ENCODE measurements at places on chromosomes 6 and 20.

- no peak for DNase-seq
Observed at GRCh38 chr6:123909989-123910388, 106.3 kb downstream of the NKAIN2 start.

- DNase-seq = peak; percentile 37
Observed at GRCh38 chr20:62704341-62704948, 4.2 kb upstream of the NTSR1 start.

GRCh38 chr6:3045369-3045768 lies 22.9 kb upstream of the RIPK1 start:
- no peak for DNase-seq

DNA sequence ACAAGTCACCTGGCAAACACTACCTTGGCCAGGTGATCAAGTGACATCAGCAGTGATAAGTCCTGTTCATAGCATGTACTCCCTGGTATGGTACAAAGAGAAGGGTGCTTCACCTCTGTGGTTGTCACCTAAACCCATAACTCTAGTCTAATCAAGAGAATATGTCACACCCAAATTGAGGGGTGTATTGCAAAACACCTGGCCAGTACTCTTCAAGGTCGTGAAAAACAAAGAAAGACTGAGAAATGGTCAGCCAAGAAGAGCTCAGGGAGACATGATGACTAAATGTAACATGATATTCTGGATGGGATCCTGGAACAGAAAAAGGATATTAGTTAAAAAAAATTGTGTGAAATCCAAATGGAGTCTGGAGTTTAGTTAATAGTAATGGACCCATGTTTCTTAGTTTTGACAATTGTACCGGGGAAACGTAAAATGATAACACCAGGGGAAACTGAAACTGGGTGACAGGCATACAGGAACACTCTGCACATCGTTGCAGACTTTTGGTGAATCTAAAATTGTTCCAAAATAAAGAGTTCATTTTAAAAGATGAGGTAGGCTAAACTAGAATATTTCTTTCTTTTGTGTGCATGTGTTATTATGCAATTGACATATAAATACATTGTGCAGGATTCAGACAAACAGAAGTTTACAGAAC lies 262.0 kb downstream of the CDC5L start:
- DNase-seq = no peak

DNA sequence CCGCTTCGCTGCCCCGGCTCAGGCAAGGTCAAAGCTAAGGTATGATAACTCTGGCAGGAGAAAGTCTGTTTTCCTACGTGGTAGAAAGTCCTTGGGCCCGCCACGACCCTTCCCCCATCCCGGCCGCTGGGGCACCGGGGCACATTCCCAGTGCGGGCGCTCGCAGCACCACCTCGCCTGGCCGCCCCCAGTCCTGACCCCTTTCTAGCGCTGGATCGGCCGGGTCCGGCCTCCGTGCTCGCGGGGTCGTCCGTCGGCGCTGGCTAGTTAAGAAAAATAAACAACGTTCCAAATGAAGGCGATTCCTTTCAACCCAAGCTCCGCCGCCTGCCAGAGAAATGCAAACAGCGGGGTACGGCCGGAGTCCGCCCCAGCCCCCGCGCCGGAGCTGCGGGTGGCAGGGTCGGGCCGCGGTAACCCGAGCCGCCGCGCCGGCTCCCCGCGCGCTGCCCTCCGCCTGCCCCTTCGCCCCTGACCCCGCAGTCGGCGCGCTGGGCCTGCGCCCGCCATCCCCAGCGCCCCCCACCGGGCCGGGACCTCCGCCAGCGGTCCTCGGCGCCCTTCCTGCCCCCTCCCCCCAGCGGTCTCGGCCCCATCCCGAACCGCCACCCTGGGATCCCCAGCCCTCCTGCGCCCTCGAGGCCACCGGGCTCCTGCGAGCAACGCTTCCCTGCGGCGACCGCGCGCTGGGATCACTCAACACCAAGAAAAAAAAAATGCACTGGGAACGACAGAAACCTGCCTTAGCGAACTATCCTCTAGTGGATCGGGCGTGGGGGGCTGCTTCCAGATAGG lies 37.6 kb downstream of the NCR2 start:
- DNase-seq = no peak

DNA sequence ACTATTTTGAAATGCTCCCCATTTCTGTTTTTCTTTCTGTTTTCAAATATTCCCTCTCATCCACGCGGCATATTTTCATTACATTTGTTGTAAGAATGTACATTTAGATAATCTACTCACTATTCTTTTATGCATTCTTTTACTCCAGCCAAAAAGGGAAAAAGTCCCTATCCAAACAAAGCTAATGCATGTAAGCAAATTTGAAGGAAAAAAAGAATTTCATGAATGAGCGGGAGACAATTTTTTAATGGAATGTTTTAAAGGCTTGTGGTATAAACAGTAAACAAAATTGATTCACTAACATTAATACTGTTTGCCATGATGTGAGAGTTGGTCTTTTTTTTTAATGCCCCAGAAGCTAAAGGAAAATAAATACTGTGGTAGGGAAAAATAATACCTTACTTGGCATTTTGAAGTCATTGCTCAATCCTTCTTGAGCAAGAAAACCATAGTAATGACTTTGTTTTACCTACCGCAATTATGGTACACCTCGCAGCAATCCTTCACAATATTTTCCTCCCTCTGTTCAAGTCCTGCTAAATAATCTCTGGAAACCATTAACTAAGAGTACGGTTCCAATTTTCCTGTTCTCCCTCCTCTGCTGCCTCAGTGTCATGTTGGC lies 79.0 kb downstream of the BACH2 start:
- DNase-seq = no peak

DNA sequence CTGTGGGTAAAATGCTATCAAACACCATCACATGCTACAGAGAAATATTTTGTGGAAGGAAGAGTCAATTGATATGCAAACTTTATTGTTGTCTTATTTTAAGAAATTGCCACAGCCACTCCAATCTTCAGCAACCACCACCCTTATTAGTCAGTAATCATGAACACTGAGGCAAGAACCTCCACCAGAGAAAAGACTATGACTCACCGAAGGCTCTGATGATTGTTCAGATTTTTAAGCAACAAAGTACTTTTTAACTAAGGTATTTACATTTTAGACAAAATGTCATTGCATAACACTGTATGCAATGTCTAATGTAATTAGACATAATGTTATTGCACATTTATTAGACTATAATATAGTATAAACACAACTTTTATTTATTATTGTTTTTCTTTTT lies 26.2 kb upstream of the MMP24 start:
- DNase-seq = no peak

DNA sequence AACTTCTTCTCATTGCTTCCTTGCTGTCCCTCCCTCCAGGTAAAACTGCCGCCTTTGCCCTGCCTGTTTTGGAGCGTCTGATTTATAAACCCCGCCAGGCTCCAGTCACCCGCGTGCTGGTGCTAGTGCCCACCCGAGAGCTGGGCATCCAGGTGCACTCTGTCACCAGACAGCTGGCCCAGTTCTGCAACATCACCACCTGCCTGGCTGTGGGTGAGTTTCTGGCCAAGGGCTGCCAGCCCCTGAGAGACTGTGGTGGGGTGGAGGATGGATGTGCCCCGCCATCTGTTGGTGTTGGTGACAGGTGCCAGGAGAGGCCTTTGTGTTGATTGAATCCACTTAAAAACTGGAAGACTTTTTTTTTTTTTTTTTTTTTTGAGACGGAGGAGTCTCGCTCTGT lies 9.5 kb downstream of the DDX27 start:
- DNase-seq = peak; percentile 54

- no peak for DNase-seq
Observed at GRCh38 chr20:53369871-53370270, 223.8 kb downstream of the ZNF217 start.

- no peak for DNase-seq
Observed at GRCh38 chr6:35092362-35093117, 48.6 kb downstream of the TCP11 start.

GRCh38 chr20:44615169-44615791 lies 32.9 kb downstream of the PKIG start:
- DNase-seq = no peak

DNA sequence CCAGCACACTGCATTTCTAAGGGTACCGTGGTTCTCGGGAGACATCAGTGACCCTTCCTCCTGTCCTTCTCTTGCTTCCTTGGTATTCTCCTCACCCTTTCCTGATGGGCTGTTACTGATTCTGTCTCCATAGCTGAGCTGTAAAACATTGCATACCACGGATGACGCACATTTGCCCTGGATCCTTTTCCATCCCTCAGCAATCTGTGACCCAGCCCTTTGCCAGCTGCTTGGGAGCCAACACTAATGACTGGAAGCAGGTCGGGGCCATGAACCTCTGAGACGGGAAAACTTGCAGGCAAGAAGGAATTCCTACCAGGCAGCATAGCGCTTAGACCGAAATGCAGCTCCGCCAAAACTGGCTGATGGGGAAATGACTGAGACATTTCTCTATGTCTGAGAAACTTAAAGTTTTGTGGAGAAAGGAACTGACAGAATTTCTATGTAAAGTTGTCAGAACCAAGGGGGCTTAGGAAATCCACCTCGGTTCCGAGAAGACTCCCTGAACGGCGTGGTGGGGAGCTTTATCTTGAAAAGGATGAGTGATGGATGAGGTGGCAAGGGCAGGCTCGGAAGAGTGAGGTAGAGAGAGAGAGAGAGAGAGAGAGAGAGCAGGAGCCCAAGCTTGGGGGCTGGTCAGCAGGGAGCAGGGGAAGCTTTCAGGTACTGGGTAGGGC lies 19.2 kb downstream of the TUBB2B start:
- DNase-seq = peak; percentile 55

GRCh38 chr6:148379481-148379880 lies 36.8 kb downstream of the SASH1 start:
- DNase-seq = peak; percentile 57

GRCh38 chr20:33249456-33249855 lies 13.7 kb downstream of the BPIFA1 start:
- DNase-seq = peak; percentile 86

GRCh38 chr6:138695193-138695592 lies 78.4 kb upstream of the CCDC28A start:
- DNase-seq = no peak

DNA sequence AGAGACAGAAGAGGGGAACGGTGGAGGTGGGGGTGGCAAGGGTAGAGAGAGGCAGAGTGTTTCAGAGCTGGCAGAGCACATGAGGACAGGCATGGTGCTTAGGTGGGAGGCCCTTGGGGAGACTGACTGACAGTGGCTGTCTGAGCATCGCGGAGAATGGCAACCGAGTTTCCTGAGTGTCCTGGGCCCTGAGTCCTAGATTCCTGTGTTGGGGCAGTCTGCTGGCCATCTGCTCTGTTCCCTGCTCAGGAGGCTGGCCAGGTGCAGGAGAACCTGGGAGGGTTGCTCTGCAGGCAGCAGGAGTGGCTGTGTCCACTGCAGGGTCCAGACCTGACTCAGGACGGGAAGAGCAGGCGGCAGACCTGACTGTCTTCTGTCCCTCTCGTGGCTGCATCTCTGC lies 248.9 kb downstream of the LRFN2 start:
- DNase-seq = no peak

DNA sequence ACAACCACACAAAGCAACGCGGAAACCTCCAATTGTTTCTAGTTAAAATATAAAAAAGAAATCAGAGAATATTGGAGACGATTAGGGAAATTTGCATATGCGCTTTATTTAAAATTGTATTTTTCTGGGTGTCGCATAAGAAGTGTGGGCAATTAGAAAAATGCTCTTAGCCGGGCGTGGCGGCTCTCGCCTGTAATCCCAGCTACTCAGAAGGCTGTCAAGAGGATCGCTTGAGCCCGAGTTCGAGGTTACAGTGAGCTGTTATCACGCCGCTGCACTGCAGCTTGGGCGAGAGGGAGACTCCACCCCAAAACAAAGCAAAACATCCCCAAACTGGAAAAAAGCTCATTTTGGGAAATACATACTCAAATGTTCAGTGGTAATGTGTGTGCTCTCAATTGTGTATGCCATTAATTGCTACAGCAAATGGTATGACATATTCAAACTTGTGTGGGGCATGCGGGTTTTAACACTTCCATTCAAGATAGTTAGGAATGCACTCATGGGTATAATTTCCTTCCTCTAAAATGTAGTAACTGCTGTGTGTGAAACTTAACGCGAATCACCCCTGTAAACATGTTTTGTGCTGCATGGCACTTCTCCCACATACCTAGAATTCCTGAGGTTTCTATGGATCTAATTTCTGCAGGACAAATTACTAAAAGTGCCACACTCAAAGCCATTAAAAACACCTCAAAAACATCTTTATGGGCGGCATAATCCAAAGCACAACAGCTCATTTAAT lies 54.7 kb upstream of the HFE start:
- peak; percentile 92 for DNase-seq
